Naive thymus-derived CD8-positive, alpha-beta T cell (primary cell): ENCODE measurements at places on chromosomes 6 and 20.

GRCh38 chr6:138509371-138509770 lies 10.1 kb upstream of the NHSL1 start:
- H3K4me3 ChIP-seq: no peak overlapping the region
- H3K27me3 ChIP-seq: peaks cover 1% of the 10 kb centered on the region
- H3K36me3 ChIP-seq: no peaks in the 10 kb centered on the region
- DNase-seq: peak; percentile 28
- peaks cover 2% of the 10 kb centered on the region for H3K4me1 ChIP-seq
- no peak overlapping the region for H3K27ac ChIP-seq

DNA sequence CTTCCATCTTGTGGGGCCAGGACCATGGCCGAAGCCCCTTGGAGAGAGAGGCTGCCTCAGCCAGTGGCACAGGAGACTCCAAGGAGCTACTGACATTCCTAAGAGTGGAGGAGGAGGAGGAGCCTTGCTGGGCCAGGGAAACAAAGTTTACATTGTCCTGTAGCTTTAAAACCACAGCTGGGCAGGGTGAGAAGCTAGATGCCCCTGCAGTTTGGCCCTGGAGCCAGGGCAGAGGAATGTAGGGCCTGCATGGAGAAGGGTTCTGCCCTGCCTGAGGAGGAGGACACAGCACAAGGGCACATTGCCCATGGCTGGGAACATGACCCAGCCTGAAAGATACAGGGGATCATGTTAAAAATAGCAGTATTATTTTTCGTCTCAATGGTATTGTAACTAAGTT lies 37.4 kb downstream of the PLCG1 start:
- peak overlapping the region; percentile 41 for H3K27ac ChIP-seq
- H3K27me3 ChIP-seq: no peaks in the 10 kb centered on the region
- DNase-seq: no peak
- H3K4me3 ChIP-seq: no peak overlapping the region
- no peaks in the 10 kb centered on the region for H3K36me3 ChIP-seq

- peaks cover 5% of the 10 kb centered on the region for H3K27me3 ChIP-seq
- H3K36me3 ChIP-seq: no peaks in the 10 kb centered on the region
- H3K4me3 ChIP-seq: no peak overlapping the region
Observed at GRCh38 chr20:23613676-23614075, 8.0 kb upstream of the CST9 start.

- H3K36me3 ChIP-seq: peaks cover 5% of the 10 kb centered on the region
- peak overlapping the region; percentile 87 for H3K27ac ChIP-seq
- peaks cover 40% of the 10 kb centered on the region for H3K4me1 ChIP-seq
- H3K27me3 ChIP-seq: no peaks in the 10 kb centered on the region
- no peak for DNase-seq
Observed at GRCh38 chr20:50799890-50800550, 5.2 kb downstream of the BCAS4 start.

- DNase-seq: no peak
- no peak overlapping the region for H3K27ac ChIP-seq
- no peak overlapping the region for H3K4me3 ChIP-seq
- no peaks in the 10 kb centered on the region for H3K36me3 ChIP-seq
- no peaks in the 10 kb centered on the region for H3K4me1 ChIP-seq
Observed at GRCh38 chr6:91539456-91539855, 952.6 kb upstream of the MAP3K7 start.

- peaks cover 5% of the 10 kb centered on the region for H3K36me3 ChIP-seq
- H3K4me3 ChIP-seq: no peak overlapping the region
- H3K27me3 ChIP-seq: no peaks in the 10 kb centered on the region
- peaks cover 17% of the 10 kb centered on the region for H3K4me1 ChIP-seq
- peak overlapping the region; percentile 42 for H3K27ac ChIP-seq
Observed at GRCh38 chr20:53004267-53004813, 32.2 kb downstream of the TSHZ2 start.

DNA sequence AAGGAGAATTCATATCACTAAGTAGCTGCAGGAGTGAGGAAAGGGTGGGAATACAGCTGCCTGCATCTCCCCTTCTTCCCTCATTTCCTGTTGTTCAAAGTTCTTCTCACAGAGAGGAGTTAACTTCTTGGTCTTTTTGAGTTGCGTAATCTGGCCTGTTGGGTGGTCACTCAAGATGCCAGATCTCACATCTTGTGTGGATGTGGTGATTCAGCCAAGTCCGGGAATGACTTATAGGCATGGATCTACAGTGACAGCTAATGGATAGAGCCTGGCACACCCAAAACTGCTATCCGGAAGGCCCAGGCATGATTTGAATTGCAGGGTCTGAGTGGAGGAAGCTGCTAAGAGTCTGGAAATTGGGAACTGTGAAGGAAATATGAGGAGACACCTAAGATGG lies 100.2 kb upstream of the SLC35B3 start:
- no peaks in the 10 kb centered on the region for H3K4me1 ChIP-seq
- no peaks in the 10 kb centered on the region for H3K36me3 ChIP-seq
- no peak overlapping the region for H3K27ac ChIP-seq
- peaks cover 3% of the 10 kb centered on the region for H3K27me3 ChIP-seq
- DNase-seq: no peak
- no peak overlapping the region for H3K4me3 ChIP-seq

DNA sequence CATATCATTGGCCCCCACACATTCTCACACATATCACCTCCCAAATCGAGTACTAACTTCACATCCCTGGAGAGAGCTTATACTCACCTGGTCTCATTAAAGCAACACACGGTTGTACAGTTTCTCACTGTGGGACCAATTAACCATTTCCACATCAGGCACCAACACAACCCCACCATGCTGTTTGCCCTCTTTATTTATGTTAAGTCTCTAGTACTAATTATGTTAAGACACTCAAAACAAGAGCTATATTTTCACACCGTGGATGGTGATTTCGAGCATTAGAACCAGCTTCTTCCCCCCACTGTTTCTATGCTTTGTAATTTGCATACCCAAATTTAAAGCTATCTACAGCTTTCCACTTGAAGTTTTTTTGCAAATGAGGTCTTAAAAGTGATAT lies 6.3 kb downstream of the SCML4 start:
- H3K4me3 ChIP-seq: peak overlapping the region; percentile 98
- no peak for DNase-seq
- H3K27me3 ChIP-seq: no peaks in the 10 kb centered on the region

DNA sequence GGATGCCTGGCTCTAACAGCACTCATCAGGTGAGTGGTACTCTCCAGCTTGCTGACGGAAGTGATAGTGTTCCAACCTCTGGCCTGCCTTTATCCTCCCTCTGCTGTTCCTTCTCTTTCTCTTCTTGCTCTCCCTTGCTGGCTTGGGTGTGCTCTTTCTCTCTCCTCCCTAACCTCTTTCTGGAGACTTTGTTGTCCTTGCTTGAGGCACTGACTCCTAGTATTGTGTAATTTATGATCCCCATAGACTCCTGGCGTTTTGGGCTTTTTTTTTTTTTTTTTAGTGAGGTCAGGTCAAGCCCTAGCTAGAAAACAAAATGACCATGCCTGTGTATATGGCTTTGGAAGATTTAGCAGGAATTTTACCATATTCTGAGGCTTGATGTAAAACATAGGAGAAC lies 84.7 kb upstream of the MRAP2 start:
- H3K36me3 ChIP-seq: peaks cover 25% of the 10 kb centered on the region
- H3K4me1 ChIP-seq: peaks cover 2% of the 10 kb centered on the region
- H3K27ac ChIP-seq: no peak overlapping the region
- no peak overlapping the region for H3K4me3 ChIP-seq
